CD4-positive, alpha-beta T cell treated with Interleukin-1 beta for 1 hour (primary cell): ENCODE measurements at places on chromosomes 5 and 9.

- DNase-seq: no peak
Observed at GRCh38 chr5:168120401-168121137, 170.9 kb upstream of the WWC1 start.

- DNase-seq: no peak
Observed at GRCh38 chr5:50836356-50836755, 169.9 kb downstream of the PARP8 start.

- DNase-seq: no peak
Observed at GRCh38 chr5:110951373-110951791, 120.1 kb upstream of the TSLP start.

GRCh38 chr5:161283296-161283695 is 263.2 kb downstream of the GABRB2 start:
- DNase-seq: no peak

GRCh38 chr5:33074548-33074947 is 363.4 kb downstream of the NPR3 start:
- DNase-seq: no peak

DNA sequence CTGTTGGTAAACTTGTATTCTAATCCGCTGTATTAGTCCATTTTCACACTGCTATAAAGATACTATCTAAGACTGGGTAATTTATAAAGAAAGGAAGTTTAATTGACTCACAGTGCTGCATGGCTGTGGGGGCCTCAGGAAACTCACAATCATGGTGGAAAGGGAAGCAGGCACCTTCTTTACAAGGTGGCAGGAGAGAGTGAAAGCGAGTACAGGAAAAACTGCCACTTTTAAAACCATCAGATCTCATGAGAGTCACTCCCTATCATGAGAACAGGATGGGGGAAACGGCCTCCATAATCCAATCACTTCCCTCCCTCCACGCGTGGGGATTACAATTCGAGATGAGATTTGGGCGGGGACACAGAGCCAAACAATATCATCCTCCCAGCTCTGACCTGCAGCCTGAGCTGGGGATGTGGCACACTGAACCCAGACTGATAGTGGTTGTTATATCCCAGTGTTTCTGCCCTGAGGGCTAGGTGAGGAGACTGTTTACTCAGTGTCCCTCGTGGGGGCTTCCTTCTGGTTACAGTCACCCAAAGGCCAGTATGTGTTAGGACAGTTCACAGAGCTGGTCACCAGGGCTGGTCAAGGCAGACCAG is 488.3 kb downstream of the KDM4C start:
- no peak for DNase-seq

- DNase-seq: no peak
Observed at GRCh38 chr5:201672-202071, 10.4 kb downstream of the LRRC14B start.

GRCh38 chr5:78273436-78273835 is 21.1 kb downstream of the AP3B1 start:
- DNase-seq: no peak

GRCh38 chr9:13567833-13568232 is 288.3 kb upstream of the MPDZ start:
- DNase-seq: no peak

DNA sequence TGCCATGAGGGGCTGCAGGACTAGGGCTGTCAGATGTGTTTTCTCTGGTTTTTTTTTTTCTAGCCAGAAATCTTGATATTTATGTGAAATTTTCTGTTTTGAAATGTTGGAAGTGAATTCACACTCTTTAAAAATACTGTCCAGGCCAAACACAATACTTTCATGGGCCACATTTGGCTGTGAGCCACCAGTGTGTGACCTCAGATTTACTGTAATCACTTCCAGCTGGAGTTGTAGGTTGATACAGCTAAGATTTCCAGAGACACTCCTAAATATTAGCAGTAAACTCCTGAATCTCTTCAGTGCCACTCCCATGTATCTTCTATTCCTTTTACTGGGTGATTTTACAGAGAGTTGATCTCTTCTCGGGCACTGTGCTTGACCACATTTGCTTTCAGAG is 92.2 kb upstream of the CKMT2 start:
- DNase-seq: no peak

- no peak for DNase-seq
Observed at GRCh38 chr5:94245608-94246007, 372.8 kb downstream of the KIAA0825 start.

- no peak for DNase-seq
Observed at GRCh38 chr5:120072068-120072761, 391.9 kb upstream of the PRR16 start.

GRCh38 chr9:114238472-114238871 is 83.1 kb downstream of the COL27A1 start:
- no peak for DNase-seq

DNA sequence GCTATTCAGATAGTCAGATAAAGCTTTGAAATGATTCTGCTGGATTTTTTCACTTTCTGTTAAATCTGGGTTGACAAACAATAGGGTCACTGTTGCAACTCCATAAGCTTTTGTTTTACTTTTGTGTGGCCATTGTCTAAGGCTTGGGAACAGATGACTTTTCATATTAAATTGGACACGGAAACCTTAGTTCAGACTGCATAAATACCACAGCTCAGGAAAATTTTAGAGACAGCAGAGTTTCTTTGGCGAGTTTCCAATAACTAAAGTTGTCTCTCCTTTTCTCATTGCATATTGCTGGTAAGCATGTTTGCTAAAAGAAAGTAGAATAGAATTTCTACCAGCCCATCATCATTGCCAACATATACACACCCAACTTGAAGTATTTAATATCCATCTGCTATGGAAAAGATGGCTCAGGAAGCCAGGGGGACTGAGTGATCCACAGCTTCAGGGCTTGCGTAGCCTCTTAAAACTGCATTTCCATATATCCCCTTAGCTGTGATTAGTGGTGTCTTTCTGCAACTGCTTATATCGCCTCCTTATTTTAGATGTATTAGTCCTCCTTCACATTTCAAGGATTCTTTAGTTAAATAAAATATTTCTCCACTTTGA is 168.2 kb downstream of the ARHGAP26 start:
- no peak for DNase-seq

- peak; percentile 61 for DNase-seq
Observed at GRCh38 chr9:114082017-114082762, 4.1 kb upstream of the AMBP start.

- peak; percentile 53 for DNase-seq
Observed at GRCh38 chr5:119269061-119269944, 86.5 kb upstream of the TNFAIP8 start.

DNA sequence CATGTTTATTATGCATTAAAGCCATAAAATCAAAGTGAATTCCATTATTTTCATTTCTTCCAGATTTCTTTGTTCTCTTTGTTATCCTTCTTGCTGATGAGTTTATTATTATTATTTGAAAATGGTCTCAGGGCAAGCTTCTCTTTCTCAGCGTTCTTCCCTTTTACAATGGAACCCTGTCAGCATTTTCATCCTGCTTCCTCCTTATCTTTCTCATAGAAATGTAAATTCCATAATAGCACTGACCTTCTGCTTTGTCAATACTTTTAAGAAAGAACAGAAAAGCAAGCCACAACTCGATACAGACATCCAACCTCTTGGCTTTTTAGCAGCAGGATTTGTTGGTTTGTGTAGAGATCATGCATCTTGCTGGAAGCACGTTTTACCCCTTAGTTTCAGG is 114.0 kb upstream of the BASP1 start:
- DNase-seq: no peak

GRCh38 chr5:91438871-91439270 is 55.8 kb upstream of the ARRDC3 start:
- no peak for DNase-seq

DNA sequence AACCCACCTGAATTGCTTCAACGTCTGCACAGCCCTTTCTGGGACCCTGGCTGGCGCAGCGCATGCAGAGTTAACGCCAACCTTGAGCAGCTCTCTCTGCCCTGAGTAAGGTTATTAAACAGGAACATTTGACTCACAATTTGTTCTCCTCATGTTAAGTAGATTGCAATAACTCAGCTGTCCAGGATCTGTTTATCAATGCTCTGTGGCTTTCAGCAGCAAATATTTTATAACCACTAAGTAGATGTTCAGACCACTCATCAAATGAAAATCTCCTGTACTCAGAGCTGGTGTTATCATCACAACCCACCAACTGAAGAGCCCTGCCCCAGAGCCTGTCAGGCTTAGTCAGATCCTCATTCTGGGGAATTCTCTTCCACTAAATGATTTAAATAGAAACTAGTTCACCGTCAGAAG is 403.0 kb downstream of the ZNF608 start:
- no peak for DNase-seq

GRCh38 chr5:52497133-52497693 is 290.5 kb upstream of the ITGA1 start:
- no peak for DNase-seq

DNA sequence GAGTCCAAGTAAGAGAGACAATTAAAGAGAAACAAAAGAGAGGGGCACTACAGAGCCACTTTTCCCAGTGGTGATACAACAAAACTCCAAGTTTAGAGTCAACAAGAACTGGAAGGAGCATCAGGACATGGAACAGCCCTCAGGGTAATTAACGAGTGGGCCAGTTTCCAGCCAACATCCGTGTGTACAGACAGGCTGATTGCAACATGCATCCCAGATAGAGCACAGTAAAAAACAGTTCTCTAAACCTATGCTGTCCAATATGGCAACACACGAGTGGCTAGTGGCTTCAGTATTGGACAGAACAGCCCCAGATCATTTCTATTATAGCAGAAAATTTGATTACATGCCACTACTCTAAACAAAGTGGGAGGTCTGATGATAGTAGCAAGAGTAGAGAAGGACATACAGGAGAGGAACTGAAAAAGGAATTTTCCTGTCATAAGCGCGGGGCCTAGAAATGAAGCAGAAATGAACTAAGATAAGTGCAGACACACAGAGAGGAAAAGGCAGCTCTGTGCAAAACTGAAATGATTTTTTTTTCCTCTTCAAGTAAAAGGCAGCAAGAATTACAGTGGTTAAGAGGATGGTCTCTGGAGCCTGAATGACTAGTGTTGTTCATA is 175.6 kb upstream of the CCNG1 start:
- no peak for DNase-seq

GRCh38 chr9:97364769-97365490 is 47.0 kb upstream of the TDRD7 start:
- DNase-seq: no peak

- no peak for DNase-seq
Observed at GRCh38 chr5:170296935-170297588, 515 bp downstream of the LCP2 start.

DNA sequence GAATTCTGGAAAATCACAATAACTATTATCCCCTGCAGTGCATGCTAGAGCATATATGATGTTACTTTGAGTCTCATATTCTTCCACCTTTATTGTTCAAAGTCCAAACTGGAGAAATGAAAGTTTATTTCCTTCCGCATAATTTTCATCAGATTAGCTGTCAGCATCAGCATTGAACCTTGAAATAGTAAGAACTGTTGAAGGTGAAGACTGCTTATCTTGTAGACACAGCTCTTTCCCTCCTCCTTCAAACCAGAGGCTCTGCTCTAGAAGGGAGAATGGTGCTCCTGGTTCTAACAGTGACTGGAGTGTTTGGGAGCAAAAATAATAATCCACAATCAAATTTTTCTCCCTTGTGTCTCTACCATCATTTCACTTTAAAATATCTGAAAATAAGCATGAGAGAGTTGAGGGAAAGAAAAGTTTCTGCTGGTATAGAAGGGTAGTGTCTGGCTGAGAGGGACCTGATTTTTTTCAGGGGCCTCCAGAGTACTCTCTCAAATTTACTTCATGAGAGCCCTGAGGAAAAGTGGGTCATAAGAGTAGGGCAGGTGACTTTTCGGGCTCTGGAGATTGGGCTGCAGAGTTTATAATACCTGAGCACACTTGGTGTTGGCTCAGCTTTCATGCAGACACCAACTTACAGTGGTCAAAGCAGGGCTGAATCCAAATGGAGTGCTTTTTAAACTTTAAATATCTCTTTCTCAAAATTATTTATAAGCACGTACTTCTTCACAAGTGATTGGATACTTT is 170.4 kb downstream of the ZDHHC21 start:
- no peak for DNase-seq

- peak; percentile 66 for DNase-seq
Observed at GRCh38 chr5:132422720-132423437, 53.4 kb downstream of the SLC22A5 start.

DNA sequence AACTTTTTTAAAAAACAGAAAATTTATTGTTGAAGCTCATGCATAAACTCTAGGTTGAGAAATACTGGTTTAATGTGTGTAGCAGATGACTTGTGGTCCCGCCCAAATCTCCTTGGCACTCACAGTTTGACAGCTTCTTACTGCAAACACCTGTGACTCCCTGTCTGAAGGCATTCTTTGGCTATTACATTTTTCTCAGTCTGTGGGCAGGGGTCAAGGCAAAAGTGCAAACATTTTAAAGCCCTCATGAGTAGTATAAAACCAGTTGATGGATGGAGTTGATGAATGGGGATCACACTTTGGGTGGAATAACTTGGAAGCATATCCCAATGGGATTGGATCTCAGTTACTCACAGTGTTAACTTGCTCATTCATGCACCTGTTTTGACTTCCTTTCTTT is 1007.0 kb upstream of the NUDT12 start:
- no peak for DNase-seq

GRCh38 chr5:78638973-78639669 is 9.5 kb downstream of the LHFPL2 start:
- DNase-seq: no peak

GRCh38 chr9:112725961-112726360 is 8.0 kb upstream of the INIP start:
- no peak for DNase-seq

GRCh38 chr5:51882647-51883046 is 499.4 kb downstream of the ISL1 start:
- DNase-seq: no peak

DNA sequence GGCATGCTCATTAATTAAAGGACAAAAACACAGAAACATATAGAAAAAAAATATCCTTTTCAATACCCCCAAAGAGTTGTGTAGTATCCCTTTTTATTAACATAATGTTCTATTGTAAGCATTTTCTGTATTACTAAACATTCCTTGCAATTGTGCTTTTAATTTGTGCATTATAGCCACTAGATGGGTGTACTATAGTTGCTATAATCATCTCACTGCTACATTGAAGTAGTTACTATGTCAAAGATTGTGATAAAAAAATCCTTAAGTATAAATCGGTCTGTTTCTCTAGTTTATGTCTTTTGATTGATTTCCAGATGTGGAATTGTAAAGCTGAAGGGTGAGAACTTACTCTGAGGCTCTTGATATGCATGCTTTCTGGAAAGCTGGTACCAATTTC is 21.4 kb downstream of the FREM1 start:
- no peak for DNase-seq

- DNase-seq: no peak
Observed at GRCh38 chr9:37562826-37563225, 13.4 kb downstream of the FBXO10 start.
